Karpas-422 (cell line): ENCODE measurements at places on chromosomes 1 and 21. TPM values are rescaled to one million over a fixed set of nuclear protein-coding genes. Genes with fewer than 3 reads are reported as not detected.

The AZIN2 gene
- 0.30 and 1.8 TPM in 2 replicates for total RNA-seq

DNA sequence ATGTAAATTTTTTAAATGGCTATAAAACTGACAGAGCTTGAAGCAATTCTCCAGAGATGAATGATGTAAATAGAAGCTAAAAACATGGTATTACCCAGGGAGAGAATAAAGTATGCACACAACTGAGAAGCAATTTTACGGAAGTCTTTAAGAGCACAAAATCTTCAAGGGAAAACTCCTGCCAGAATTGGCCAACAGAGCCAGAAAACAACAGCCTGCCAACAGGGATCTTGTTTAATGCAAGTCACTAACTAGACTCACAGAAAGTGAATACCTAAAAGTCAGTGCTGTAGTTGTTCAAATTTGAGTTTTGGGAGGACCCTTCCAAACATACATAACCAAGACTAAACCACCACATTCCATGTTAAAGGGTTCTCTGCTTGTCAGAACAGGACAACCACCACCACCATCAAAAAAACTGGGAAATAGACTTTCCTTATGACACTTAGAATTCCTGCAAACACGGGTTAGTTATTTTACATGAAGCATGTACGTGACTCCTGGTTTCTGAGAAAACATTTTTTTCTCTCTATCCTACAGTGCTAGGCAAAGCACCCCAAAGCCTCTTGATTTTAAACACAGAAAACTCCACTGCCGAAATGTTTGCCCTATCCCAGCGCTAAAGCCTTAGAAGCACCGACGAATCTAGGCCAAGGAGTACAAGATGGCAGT, 1.6 kb downstream of the EPS15 start:
- DNase-seq = peak; percentile 89

- no peak for DNase-seq
These were observed 4.7 kb downstream of the PRDM16 start for GRCh38 chr1:3073489-3074296.

- no peak for DNase-seq
These were observed 2.9 kb upstream of the CAMK1G start for GRCh38 chr1:209580577-209580976.

DNA sequence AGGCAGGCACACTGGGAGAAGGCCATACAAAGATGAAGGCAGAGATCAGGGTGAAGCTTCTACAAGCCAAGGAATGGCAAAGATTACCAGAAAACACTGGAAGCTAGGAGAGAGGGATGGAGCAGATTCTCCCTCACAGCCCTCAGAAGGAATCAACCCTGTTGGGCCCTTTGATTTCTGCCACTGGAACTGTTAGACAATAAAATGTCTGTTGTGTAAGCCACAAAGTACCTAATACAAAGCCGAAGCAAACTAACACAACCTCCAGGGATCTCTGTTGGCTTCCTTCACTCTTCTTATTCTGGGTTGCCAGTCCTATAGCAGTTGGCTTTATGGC, 1.7 kb upstream of the PLA2G2A start:
- no peak for DNase-seq

DNA sequence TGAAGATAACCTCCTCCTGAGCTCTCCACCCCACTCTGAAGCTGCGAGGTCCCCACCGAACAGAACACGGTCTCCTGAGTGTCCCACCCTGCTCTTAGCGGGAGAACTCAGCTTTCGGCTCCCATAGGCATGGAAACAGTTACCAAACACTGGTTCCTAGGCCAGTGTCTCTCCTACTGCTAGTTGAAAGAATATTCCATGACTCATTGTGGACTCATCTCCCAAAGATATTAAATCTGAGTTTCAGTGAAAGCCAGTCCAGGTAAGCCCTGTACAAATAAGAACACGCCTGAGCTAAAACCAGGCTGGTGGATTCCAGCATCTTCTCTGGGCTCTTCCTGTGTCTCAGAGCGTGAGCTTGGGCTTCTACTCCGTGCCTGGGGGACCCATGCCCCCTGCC, 107.5 kb upstream of the CLDN14 start:
- no peak for DNase-seq

DNA sequence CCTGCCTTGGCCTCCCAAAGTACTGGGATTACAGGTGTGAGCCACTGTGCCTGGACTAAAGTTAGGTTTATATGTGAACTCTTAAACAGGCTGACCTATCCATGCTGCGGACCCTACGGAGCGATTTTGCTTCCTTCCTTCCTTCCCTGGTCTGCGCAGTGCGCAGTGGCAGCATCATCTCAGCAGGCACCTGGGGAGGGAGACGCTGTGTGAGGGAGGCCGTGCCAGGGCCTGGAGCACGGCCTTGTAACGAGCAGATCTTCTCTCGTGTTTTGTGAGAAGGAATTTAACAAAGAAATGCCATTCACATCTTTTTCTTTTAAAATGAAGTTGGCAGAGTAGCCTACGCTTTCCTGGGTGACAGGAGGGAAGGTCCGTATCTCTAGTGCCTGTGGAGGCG, 45.8 kb downstream of the PKNOX1 start:
- peak; percentile 47 for DNase-seq

DNA sequence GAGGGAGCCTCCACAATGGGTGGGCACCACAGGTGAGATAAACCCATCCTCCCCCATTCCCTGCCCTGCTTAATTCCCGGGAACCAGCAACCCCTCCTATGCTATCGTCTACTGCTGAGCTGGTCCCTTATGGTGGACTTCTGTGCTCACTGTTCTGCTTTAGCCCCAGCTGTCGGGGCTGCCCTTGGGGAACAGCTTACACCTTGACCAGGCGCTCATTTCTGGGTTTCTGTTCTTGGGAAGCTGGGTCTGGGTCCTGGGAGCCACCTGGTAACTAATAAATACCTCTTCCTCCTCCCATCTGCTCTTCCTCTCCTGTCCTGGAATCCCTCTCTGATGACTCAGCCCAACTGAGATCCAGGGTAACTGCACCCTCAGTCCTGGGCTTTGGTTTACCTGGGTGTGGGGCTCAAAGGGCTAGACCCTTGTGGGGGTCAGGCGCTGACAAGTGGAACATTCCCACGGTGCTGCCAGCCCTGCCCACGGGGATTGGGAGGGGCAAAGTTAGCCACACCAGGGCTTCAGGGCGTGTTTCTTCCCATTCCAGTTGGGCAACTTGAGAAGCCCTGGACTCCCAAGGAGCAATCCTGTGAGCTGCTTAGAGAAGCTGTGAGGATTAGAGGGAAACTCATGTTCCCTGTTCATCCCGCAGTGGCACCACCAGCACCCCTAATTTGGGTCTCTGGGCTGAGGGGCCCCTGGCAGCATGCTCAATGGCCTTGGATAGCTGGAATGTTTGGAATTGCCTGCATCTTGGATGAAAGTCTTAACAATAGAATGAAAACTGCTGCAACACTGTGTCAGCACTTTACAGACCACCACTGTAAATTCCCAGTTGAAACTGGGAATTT, 1.6 kb downstream of the PCAT6 start:
- no peak for DNase-seq

- no peak for DNase-seq
These were observed 18.5 kb downstream of the RNASEL start for GRCh38 chr1:182570611-182570970.
